ENCODE measurements at places on chromosomes 3 and 15. TPM values are rescaled to one million over a fixed set of nuclear protein-coding genes. Genes with fewer than 3 reads are reported as not detected.

DNA sequence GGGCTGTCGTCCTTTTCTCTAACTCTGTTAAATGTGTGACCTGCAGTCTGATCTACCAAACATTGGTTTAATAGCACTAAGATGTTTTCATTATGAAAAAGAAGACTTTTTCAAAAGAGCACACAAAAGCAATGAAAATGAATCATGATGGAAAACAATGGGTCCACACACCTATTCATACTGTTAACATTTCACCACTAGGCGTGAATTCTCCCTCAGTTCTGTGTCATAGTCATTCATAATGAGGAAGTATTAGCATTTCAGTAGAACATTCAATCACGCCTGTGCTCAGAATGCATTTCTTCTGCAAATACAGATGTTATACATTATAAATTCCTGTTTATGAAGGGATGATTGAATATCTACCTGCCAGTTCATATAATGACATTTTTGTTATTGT lies 35.9 kb downstream of the EIF4E3 start:
- no peak for DNase-seq
- no peak overlapping the region for H3K27ac ChIP-seq
- no peak overlapping the region for H3K4me3 ChIP-seq
- no peaks in the 10 kb centered on the region for H3K36me3 ChIP-seq

- no peak overlapping the region for H3K27ac ChIP-seq
- H3K4me3 ChIP-seq = peak overlapping the region; percentile 52
- H3K27me3 ChIP-seq = peaks cover 43% of the 10 kb centered on the region
- no peaks in the 10 kb centered on the region for H3K36me3 ChIP-seq
- no peak for DNase-seq
- H3K4me1 ChIP-seq = peaks cover 14% of the 10 kb centered on the region
Observed at GRCh38 chr3:8768364-8769087, 887 bp downstream of the OXTR start.

DNA sequence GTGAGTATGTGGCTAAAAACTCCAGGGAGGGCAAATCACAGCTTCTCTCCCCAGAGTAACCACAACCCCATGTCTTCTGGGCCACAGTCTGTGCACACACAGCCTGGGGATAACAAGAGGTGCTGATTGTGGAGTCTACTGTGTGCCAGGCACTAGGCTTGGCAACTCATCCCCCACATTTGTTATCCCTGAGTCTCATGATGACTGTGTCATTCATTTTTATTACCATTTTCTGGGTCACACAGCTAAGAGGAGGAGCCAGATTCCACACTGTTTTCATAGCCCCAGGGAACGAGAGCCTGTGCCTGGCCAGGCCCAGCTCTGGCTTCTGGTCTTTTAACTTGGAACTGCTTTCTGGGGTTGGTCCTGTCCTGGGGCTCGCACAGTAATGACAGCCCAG lies 34.5 kb downstream of the ESYT3 start:
- H3K4me1 ChIP-seq = no peaks in the 10 kb centered on the region
- no peak overlapping the region for H3K27ac ChIP-seq
- H3K27me3 ChIP-seq = peaks cover 2% of the 10 kb centered on the region
- H3K4me3 ChIP-seq = no peak overlapping the region
- no peaks in the 10 kb centered on the region for H3K36me3 ChIP-seq
- no peak for DNase-seq

DNA sequence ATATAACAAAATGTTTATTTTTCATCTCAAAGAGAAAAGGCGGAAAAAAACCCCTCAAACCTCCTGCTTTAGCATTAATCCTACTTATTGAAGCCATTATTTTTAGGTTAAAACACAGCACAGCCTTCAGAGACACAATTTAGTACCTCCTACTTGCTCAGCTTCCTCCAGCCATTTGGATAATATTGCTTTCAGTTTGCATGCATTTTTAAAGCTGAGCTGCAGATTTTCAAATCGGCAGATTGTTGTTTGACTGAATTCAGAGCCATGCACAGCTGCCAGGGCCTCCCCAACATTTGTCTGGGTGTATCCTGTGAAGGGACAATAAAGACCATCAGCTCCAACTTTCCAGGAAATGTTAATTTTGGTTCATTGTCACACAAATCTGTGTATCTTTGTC lies 14.5 kb downstream of the POU1F1 start:
- no peaks in the 10 kb centered on the region for H3K36me3 ChIP-seq
- H3K4me1 ChIP-seq = no peaks in the 10 kb centered on the region
- H3K4me3 ChIP-seq = no peak overlapping the region
- H3K27ac ChIP-seq = no peak overlapping the region
- DNase-seq = no peak

GRCh38 chr15:51190424-51191068 lies 95.8 kb upstream of the TNFAIP8L3 start:
- peaks cover 26% of the 10 kb centered on the region for H3K27me3 ChIP-seq
- H3K36me3 ChIP-seq = no peaks in the 10 kb centered on the region
- no peak overlapping the region for H3K4me3 ChIP-seq
- DNase-seq = no peak
- no peak overlapping the region for H3K27ac ChIP-seq

GRCh38 chr3:11499144-11499543 lies 144.6 kb downstream of the VGLL4 start:
- H3K27me3 ChIP-seq = no peaks in the 10 kb centered on the region
- H3K36me3 ChIP-seq = no peaks in the 10 kb centered on the region
- no peak for DNase-seq

GRCh38 chr3:7800006-7800780 lies 701.4 kb upstream of the LMCD1 start:
- DNase-seq = no peak
- H3K4me1 ChIP-seq = no peaks in the 10 kb centered on the region
- H3K36me3 ChIP-seq = no peaks in the 10 kb centered on the region
- no peak overlapping the region for H3K4me3 ChIP-seq

- no peak for DNase-seq
- H3K4me1 ChIP-seq = peaks cover 24% of the 10 kb centered on the region
- H3K36me3 ChIP-seq = no peaks in the 10 kb centered on the region
- H3K27ac ChIP-seq = no peak overlapping the region
Observed at GRCh38 chr3:156819842-156820691, 6.1 kb upstream of the LEKR1 start.

GRCh38 chr15:45486317-45486716 lies 36.2 kb downstream of the SLC30A4 start:
- DNase-seq = no peak
- H3K4me3 ChIP-seq = no peak overlapping the region
- H3K4me1 ChIP-seq = no peaks in the 10 kb centered on the region
- H3K27ac ChIP-seq = no peak overlapping the region
- H3K36me3 ChIP-seq = peaks cover 8% of the 10 kb centered on the region

GRCh38 chr3:63481627-63482026 lies 170.8 kb upstream of the SNTN start:
- no peak overlapping the region for H3K27ac ChIP-seq
- DNase-seq = no peak
- no peaks in the 10 kb centered on the region for H3K27me3 ChIP-seq
- no peak overlapping the region for H3K4me3 ChIP-seq
- H3K36me3 ChIP-seq = no peaks in the 10 kb centered on the region

- H3K4me1 ChIP-seq = peaks cover 12% of the 10 kb centered on the region
- H3K27ac ChIP-seq = peak overlapping the region; percentile 28
Observed at GRCh38 chr3:195171093-195171873, 99.7 kb downstream of the XXYLT1 start.

The CFAP161 gene
- polyA plus RNA-seq = not detected

The WWTR1 gene
- not detected for polyA plus RNA-seq

The ZNF80 gene
- polyA plus RNA-seq = not detected

The CCNB2 gene
- polyA plus RNA-seq = 0.32 TPM

The CCDC54 gene
- polyA plus RNA-seq = not detected

The ISLR2 gene
- polyA plus RNA-seq = not detected
